ENCODE measurements at places on chromosomes 2 and 18. TPM values are rescaled to one million over a fixed set of nuclear protein-coding genes. Genes with fewer than 3 reads are reported as not detected.

Gene ANO7
- 1.9 TPM for total RNA-seq

Gene HRH4
- 0.39 TPM for total RNA-seq

Gene PCARE
- 1.0 TPM for total RNA-seq

- peaks cover 39% of the 10 kb centered on the region for H3K4me1 ChIP-seq
- H3K4me3 ChIP-seq, result no peak overlapping the region
- H3K27ac ChIP-seq, result no peak overlapping the region
- DNase-seq, result no peak
- no peaks in the 10 kb centered on the region for H3K36me3 ChIP-seq
- no peaks in the 10 kb centered on the region for H3K27me3 ChIP-seq
Observed at GRCh38 chr2:144479659-144480058, 40.3 kb downstream of the ZEB2 start.

GRCh38 chr2:14951569-14952285 is 319.2 kb downstream of the LRATD1 start:
- H3K4me3 ChIP-seq, result no peak overlapping the region
- H3K36me3 ChIP-seq, result no peaks in the 10 kb centered on the region
- DNase-seq, result no peak
- H3K27ac ChIP-seq, result no peak overlapping the region

- no peaks in the 10 kb centered on the region for H3K4me1 ChIP-seq
- H3K27ac ChIP-seq, result no peak overlapping the region
- H3K27me3 ChIP-seq, result no peaks in the 10 kb centered on the region
- no peak overlapping the region for H3K4me3 ChIP-seq
- no peaks in the 10 kb centered on the region for H3K36me3 ChIP-seq
- no peak for DNase-seq
Observed at GRCh38 chr18:36381075-36381474, 83.6 kb downstream of the FHOD3 start.

DNA sequence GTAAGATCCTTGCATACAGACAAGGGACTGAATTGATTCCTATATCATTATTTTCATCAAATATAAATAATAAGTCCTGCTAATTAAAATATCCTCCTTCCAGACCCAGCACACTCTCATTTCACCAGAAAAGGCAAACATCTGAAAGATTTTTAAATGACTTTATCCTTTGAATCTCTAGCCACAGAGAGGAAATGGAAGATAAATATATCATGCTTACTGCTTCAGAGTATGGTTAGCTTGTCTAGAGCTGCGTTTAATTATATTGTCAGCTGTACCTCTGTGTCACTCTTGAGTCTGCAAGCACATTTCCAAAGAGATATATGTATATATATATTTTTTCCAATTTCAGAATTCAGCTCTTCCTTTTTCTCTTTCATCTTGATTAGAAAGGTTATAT is 232.7 kb downstream of the TRIB2 start:
- H3K27ac ChIP-seq, result no peak overlapping the region
- no peaks in the 10 kb centered on the region for H3K4me1 ChIP-seq
- no peaks in the 10 kb centered on the region for H3K36me3 ChIP-seq
- no peaks in the 10 kb centered on the region for H3K27me3 ChIP-seq

- H3K36me3 ChIP-seq, result no peaks in the 10 kb centered on the region
- no peak overlapping the region for H3K27ac ChIP-seq
- H3K4me1 ChIP-seq, result peaks cover 16% of the 10 kb centered on the region
- no peak for DNase-seq
Observed at GRCh38 chr2:173204316-173204715, 128.7 kb downstream of the MAP3K20 start.

Gene PIGN
- total RNA-seq, result 30.6 TPM

Gene CNNM4
- total RNA-seq, result 18.0 TPM

DNA sequence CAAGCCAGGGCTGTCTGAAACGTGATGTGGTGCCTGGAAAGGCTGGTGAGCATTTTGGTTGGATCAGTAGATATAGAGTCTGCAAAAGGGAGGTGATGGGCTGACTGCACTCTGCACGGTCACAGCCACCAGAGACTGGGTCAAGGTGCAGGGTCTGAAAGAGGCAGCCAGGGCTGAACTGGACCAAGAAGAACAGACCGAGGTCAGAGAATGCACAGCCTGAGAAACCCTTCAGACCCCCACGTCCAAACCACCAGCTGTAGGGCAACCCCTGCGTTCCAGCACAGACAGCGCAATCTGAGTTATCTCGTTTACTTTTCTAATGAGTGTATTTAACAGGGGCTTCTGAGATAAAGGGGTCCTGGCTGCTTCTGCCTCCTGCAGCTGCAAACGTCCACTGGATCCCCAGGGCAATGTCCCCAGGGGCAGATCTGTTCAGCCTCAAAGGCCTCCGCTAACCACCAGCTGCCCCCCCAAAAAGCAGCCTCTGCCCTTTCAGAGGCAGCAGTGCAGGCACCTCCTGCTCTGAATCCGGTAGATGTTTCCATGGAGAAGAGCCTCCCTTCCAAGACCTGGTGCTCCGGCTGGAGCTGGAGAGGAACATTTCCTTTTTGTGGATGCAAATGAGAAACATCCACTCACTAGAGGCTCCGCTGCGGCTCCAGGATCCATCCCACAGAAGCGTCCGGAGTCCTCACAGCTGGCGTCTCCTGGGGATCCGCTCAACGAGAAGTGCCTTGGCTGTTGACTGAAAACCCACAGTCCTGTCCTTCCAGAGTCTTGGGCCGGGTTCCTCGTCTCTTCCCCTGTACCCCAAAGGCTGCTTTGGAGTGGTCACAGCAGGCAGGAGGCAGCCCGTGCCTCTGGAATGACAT is 970 bp upstream of the KCNG2 start:
- no peak overlapping the region for H3K4me3 ChIP-seq
- no peak for DNase-seq
- no peak overlapping the region for H3K27ac ChIP-seq
- H3K4me1 ChIP-seq, result peaks cover 3% of the 10 kb centered on the region

DNA sequence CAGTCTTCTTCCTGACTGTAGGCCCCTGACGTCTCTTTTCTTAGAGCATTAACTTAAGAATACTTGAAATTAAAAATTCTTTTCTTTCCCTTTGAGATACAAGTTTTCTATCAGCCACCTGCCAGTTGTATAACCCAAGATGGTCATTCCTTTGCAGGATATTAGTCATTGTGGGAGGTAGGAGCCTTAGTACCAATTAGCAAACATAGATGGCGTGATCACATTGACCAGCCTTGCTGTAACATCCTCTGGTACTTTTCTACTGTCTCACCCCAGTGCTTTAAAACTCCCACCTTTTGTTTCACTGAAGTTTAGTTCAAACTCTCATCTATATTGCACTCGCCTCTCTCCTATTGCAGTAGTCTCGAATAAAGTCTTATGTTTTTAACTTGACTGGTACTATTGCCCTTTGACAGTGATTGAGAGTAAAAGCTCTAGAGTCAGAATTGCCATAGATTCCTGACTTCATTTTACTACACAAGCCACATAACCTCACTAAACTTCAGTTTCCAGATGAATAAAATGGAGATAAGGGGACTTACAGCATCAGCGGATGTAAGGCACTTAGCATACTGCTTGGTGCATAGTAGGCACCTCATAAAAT is 74.1 kb downstream of the VRK2 start:
- no peaks in the 10 kb centered on the region for H3K27me3 ChIP-seq
- no peak for DNase-seq
- H3K4me1 ChIP-seq, result no peaks in the 10 kb centered on the region
- H3K4me3 ChIP-seq, result no peak overlapping the region
- H3K36me3 ChIP-seq, result no peaks in the 10 kb centered on the region

DNA sequence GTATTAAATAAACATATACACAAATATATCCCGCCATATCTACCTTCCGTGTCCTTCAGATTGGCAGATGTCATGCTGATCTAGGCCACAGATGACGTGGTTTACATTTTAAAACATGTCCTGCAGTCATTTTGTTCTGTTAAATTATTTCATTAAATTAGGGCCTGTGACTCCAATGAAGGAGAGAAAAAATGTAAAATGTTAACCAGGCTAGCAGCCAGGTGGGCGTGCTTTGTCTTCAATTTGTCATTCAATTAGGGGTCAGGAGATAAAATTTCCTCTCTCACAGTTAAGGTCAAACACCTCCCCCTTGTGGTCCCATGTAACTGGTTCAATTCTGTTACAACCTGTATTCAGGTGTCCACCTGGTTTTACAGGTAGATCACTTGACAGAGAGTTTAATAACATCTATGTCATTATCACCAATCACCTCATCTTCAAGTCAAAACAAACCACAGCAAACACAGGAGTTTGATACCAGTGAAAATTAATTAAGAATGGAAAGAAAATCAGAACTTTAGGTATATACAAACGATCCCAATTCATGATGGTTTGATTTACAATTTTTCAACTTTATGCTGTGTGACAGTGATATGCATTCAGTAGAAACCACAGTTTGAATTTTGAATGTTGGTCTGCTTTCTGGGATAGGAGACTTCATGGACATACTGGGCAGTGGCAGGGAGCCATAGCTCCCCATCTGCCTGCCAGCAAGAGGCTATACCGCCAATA is 339.4 kb downstream of the CMPK2 start:
- H3K27me3 ChIP-seq, result no peaks in the 10 kb centered on the region
- no peaks in the 10 kb centered on the region for H3K36me3 ChIP-seq
- H3K27ac ChIP-seq, result no peak overlapping the region
- no peak for DNase-seq
- no peaks in the 10 kb centered on the region for H3K4me1 ChIP-seq
- no peak overlapping the region for H3K4me3 ChIP-seq

GRCh38 chr18:9516437-9517064 is 41.2 kb downstream of the RALBP1 start:
- DNase-seq, result no peak
- H3K36me3 ChIP-seq, result no peaks in the 10 kb centered on the region
- no peak overlapping the region for H3K4me3 ChIP-seq
- H3K4me1 ChIP-seq, result no peaks in the 10 kb centered on the region
- no peak overlapping the region for H3K27ac ChIP-seq

DNA sequence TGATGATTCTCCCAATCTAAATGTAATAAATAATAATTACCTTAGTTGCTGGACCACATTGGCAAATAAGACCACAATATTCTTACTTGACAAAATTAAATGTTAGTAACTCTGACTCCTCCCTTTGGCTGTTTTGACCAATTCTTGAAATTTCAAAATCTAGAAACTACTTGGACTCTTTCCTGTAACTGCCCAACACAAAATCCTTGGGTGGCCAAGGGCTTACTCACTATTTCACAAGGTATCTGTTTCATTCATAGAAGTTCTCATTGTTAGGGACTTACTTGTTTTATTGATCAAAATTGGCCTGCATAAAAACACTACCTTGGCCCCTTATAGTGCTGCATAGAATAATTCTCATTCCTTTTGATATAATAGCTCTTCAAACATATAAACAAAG is 19.4 kb downstream of the CDH20 start:
- H3K36me3 ChIP-seq, result no peaks in the 10 kb centered on the region
- no peaks in the 10 kb centered on the region for H3K27me3 ChIP-seq
- H3K4me3 ChIP-seq, result no peak overlapping the region
- no peak overlapping the region for H3K27ac ChIP-seq
- DNase-seq, result no peak
- H3K4me1 ChIP-seq, result no peaks in the 10 kb centered on the region

DNA sequence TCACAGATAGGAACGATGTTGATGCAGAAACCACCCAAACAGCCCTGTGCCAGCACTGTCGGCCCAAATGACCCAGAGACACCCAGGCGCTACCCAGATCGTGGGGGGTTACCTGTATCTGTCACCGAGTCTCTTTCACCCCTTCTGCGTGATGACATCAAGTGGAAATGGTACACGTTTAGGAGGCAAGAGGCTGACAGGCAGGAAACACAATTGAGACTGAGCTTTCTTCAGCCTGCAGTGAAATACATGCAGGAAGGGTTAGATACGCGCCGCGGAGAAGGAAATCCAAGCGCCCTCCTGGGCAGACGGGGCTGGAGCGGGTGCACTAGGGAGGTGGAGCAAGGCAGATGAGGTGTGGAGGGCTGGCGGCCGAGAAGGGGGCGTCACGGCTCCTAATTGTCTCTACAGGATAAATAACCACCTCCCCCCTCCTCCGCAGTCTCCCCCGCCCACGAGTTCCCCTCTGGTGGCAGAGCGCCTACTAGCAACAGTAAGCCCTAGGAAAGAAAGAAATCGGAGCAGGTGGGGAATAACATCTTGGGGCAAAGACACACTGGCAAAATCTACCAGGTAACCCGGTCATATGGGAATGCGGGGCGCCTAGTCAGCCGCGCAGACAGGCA is at the start of gene RNF152:
RNF152 (minus strand) TSS at position 325 of the 626 bp plus-strand sequence. CDS start 76,544 bp downstream, outside the sequence.
- H3K27me3 ChIP-seq, result no peaks in the 10 kb centered on the region
- H3K4me3 ChIP-seq, result peak within 1 kb of the TSS; percentile 91
- H3K27ac ChIP-seq, result peak within 1 kb of the TSS; percentile 91
- no peaks in the 10 kb centered on the region for H3K36me3 ChIP-seq

- no peak for DNase-seq
- no peaks in the 10 kb centered on the region for H3K27me3 ChIP-seq
- H3K27ac ChIP-seq, result no peak overlapping the region
- no peaks in the 10 kb centered on the region for H3K36me3 ChIP-seq
- H3K4me1 ChIP-seq, result no peaks in the 10 kb centered on the region
Observed at GRCh38 chr18:21141668-21142422, 30.2 kb upstream of the ROCK1 start.

Gene LIPT1
- total RNA-seq, result 14.1 TPM

Gene IL1F10
- not detected for total RNA-seq

Gene ALPP
- total RNA-seq, result 0.87 TPM

Gene TMEM247
- total RNA-seq, result 18.5 TPM

DNA sequence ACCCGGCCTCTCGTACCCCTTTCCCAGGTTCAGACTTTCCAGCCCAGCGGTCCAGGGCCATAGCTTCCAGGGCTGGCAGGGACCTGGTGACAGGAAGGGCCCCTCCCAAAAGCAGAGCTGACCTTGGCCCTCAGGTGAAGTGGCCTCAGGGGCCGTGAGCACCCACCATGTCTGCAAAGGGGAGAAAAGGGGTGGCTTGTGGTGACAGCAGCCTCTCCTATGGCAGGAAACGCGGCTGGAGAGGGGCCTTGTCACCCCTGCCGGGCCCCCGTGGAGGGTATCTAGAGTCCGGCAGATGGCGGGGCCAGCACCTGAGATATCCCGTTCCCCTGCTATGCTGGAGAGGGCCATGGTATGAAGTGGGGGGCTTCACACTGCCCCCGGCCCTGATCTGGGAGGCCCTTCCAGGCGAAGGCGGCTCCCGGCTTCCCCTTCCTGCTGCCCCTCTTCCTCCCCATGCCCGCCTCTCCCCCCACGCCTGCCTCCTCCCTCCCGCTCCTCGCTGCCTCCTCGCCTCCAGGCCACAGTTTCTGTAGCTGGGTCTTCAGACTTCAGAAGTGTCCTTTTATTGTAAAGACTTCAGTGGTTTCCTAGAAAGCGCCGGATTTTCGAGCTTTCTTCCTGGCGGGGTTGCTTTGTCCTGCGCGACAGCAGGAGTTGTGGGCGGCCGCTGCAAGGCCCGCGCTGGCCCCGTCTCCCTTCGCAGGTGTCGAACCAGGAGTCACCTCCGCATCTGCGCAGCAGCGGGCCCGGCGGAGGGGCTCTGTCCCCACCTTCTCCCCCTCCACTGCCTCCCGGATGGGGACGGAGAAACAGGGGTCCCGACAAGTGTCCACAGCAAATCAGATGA is 240.5 kb upstream of the MYT1L start:
- H3K4me1 ChIP-seq, result no peaks in the 10 kb centered on the region
- no peak overlapping the region for H3K27ac ChIP-seq
- DNase-seq, result no peak
- no peak overlapping the region for H3K4me3 ChIP-seq
- no peaks in the 10 kb centered on the region for H3K36me3 ChIP-seq

Gene TXNDC2
- 15.3 TPM for total RNA-seq

- no peak overlapping the region for H3K27ac ChIP-seq
- no peaks in the 10 kb centered on the region for H3K27me3 ChIP-seq
- no peaks in the 10 kb centered on the region for H3K4me1 ChIP-seq
- DNase-seq, result no peak
Observed at GRCh38 chr18:31980863-31981262, 37.8 kb upstream of the RNF125 start.
